ENCODE measurements at places on chromosomes 12 and 14.

- DNase-seq: no peak
Observed at GRCh38 chr12:106981788-106982187, 5.2 kb downstream of the MTERF2 start.

DNA sequence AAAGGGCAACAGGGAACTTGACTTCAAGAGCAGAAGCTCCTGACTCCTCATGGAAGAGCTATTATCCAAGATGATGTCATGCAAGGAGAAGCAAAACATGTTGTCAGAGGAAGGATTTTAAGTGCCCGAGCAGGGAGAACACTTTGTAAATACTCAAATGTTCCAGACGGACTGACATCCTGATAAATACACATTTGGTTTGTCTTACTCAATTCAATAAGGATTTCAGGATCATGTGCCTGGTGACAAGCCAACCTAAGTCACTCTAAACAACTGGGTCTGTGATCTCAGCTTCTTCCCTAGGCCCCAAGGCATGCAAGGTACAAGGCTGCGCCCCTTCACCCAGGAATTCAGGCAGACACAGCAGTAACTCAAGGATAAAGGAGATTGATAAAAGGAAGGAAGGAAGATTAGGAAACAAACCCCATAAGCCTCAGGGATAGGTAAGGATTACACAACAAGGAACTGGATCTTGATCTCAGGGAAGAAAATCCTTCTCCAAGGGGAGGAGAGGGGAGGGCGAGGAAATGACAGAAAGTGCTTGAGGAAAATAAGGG lies 26.8 kb upstream of the CEBPE start:
- DNase-seq: no peak

GRCh38 chr12:114735011-114735410 lies 51.0 kb upstream of the TBX3 start:
- DNase-seq: no peak

- no peak for DNase-seq
Observed at GRCh38 chr14:71474301-71475265, 457.6 kb upstream of the RGS6 start.

GRCh38 chr12:125069616-125070015 lies 4.4 kb downstream of the AACS start:
- no peak for DNase-seq

Measured in 8988T (cell line).